ENCODE measurements at places on chromosomes 3 and 15. TPM values are rescaled to one million over a fixed set of nuclear protein-coding genes. Genes with fewer than 3 reads are reported as not detected.
A peak's percentile ranks its signal among the peaks of the same experiment; 100 is the strongest.

GRCh38 chr3:150286390-150287147 is 121.5 kb upstream of the TSC22D2 start:
- peak; percentile 37 for DNase-seq

DNA sequence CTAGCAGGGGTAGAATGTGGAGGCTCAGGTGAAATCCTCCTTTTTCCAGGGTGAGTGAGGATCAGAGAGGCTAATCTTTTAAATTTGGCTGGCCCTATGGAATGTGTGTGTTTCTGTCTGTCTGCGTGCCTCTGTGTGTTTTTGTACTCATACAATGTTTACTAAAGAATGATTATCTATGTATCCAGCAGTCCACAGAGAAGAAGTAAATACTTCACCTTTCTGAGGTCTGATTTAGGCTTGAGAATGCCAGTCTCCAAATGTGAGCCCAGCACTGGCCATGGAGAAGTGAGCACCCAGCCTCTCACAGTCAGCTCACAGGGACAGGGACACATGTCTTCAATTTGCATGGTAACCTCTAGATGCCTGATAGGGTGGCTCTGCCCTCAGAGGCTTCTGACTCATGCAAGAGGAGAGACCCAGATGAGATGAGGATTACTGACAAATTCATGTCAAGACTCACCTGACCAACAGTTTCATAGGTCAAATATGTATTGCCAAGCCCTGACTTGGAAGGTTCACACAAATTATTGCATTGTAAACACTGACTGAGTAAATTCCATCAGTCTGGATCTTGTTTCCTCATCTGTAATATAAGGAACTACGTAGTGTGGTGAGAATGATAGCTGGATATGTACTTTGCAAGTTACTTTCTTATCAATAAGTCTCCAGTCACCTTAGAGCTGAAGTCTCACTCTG is 31.0 kb downstream of the ENTPD3 start:
- DNase-seq, result no peak

- DNase-seq, result no peak
Observed at GRCh38 chr15:51443282-51443914, 101.9 kb downstream of the GLDN start.

DNA sequence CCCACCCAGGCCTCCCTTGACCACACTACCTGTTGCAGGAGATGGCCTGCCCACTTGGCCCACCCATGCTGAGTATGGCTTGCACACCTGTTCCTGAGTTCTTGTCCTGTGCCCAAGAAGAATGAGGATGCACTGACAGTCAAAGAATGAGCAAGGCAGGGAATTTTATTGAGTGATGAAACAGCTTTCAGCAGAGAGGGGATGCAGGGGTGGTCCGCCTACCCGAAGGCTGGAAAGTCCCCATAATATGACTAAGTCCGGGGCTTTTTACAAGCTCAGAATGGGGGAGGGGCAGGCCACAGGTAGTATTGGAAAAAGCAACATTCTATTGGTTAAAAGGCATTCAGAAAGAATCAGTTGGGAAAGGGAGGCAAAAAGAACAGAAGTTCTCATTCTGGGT is 29.9 kb upstream of the RNU6-1 start:
- no peak for DNase-seq

GRCh38 chr15:56608140-56608778 is 125.0 kb downstream of the ZNF280D start:
- no peak for DNase-seq

DNA sequence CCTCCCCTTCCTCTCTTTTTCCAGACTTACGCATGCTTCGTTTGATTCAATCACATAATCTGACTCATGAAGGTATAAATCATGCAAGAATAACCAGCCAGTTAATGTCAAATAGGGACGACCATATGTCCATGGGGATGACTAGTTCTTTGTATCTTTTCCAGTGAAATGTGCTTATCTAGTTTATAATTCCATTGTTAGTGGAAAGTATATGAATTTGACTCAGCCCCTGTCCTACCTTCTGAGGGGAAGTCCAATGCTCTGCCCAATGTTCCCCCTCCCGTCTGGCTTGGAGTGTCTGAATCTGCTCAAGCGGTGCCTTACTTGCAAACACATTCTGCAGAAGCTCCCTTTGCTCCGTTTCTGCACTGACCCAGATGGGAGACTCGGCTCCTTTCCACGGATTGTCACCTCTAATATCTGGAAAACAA is 55.0 kb upstream of the EPHB3 start:
- peak; percentile 86 for DNase-seq

DNA sequence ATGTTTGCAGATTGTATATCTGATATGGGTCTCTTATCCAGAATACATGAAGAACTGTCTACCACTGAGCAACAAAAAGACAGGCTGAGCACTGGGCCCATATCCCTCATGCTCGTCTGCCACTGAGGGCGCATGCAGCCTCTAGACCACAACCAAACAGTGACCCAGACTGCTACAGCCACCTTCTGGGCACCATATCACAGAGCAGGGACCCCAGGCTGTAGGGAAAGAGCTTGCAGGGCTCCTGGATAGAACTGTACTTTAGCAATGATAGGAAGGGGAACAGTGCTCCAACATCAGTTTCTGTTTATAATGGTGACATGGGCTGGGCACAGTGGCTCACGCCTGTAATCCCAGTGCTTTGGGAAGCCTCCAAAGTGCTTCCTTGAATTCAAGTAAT is 40.2 kb upstream of the TMEM87A start:
- peak; percentile 1 for DNase-seq

GRCh38 chr3:45318689-45319088 is 69.7 kb upstream of the LARS2 start:
- no peak for DNase-seq

- DNase-seq, result no peak
Observed at GRCh38 chr3:32493437-32494414, 8.9 kb downstream of the CMTM6 start.

- no peak for DNase-seq
Observed at GRCh38 chr3:45868213-45868612, 18.1 kb upstream of the CCR9 start.

GRCh38 chr3:63864965-63865327 is 1.3 kb downstream of the ATXN7 start:
- no peak for DNase-seq

DNA sequence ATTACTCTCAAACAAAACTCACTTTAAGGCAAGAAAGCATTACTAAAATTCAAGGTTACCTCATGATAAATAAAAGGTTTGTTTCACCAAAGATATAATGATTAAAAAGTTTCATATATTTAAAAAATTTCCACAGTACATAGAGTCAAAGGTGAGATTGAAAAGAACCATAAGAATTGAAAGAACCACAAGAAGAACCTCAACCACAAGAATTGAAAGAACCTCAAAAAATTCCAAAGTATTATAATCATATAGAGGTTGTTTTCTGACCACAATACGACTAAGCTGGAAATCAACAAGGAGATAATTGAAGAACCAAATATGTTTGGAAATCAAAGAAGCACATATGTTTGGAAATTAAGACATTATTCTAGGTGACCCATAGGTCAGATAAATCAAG is 52.7 kb downstream of the SLC25A36 start:
- DNase-seq, result no peak

- DNase-seq, result no peak
Observed at GRCh38 chr3:185960522-185961288, 22.9 kb upstream of the TRA2B start.

DNA sequence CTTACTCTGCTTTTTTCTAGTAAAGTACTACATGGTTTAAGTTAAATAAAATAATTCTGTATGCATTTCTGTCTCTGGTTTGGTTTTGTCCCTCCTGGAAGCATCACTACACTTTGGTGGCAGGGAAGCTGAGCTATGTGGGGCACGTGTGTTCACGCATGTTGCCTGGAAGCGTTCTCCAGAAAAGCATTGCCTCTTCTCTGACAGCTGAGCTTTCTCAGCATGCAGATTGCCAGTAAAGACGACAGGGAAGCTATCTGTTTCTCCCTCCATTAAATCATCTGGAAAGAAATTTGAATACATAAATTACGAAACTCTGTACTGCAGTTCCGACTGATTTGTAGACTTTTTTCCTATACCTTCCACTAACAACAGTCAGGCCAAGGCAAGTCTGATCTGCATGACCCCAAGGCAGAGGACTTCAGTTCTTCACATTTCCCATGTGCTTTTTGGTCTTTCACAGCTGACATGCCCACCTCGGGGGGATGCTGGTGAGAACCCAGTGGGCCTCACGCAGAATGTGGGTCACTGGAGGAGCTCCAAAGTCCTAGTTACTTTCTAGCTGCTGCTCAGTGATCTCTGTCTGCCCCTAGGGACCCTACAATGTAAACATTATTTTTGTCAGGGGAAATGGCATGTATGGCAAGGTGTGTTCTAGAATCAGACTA is 43.0 kb downstream of the PGPEP1L start:
- DNase-seq, result no peak

DNA sequence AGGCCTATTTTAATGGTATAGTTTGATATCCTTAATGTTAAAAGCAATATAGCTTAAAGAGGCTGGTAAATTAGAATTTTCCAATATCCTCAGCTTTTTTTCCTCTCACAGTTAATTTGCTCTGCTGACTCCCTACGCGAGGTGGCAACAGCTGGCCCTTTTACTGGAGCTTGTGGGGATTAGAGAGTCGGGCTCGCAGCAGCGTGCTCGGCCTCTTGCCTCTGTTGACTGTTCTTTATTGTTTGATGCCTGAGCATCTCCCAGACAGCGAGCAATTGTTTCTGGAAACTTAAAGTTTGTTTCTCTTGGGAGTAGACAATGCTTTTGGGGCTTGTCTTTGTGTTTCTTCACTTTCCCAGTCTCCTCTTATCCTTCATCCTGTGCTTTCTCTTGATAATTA is 80.8 kb downstream of the OPA1 start:
- DNase-seq, result no peak

GRCh38 chr3:79038636-79039035 is 729.2 kb downstream of the ROBO1 start:
- DNase-seq, result no peak

GRCh38 chr15:41561777-41562145 is 2.7 kb downstream of the TYRO3 start:
- peak; percentile 87 for DNase-seq

- no peak for DNase-seq
Observed at GRCh38 chr3:55718521-55718921, 231.4 kb upstream of the WNT5A start.

GRCh38 chr3:147410116-147410525 is 956 bp downstream of the ZIC1 start:
- DNase-seq, result no peak

- DNase-seq, result peak; percentile 16
Observed at GRCh38 chr15:37764733-37765191, 169.7 kb upstream of the TMCO5A start.

- DNase-seq, result no peak
Observed at GRCh38 chr15:91553196-91553854, 300.2 kb upstream of the SLCO3A1 start.

The CILP gene
- not detected for total RNA-seq

The CYP8B1 gene
- total RNA-seq, result not detected

The SLC7A14 gene
- 0.10 TPM for total RNA-seq

The DNASE1L3 gene
- not detected for total RNA-seq

The BNC1 gene
- not detected for total RNA-seq

The CHRNB4 gene
- not detected for total RNA-seq

The ARGFX gene
- not detected for total RNA-seq
